NCI-H2081 (cell line): ENCODE measurements at places on chromosomes 13 and 19.

DNA sequence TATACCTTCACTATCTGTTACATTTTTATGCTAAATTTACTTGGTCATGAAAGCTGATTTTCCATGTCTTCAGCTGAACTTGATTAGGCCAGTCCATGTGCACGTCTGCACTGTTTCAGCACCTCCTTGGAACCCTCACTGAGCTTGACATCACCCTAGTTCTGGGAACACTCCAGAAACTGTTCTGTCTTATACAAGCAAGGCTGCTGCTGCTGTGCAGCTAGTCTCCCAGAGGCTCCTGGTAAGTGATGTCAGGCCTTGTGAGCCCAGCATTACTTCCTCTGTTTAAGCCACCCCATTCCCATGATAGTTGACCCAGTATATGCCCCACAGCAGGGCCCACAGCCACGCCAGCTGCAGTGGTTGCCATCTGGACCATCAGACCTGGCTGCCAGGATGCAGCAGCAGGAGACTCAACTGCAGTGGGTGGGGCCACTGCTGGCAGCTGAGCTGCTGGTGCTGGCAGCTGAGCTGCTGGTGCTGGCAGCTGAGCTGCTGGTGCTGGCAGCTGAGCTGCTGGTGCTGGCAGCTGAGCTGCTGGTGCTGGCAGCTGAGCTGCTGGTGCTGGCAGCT lies 90.5 kb upstream of the AKAP11 start:
- peak; percentile 9 for DNase-seq

- no peak for DNase-seq
Measured at GRCh38 chr13:28316129-28316528, 177.8 kb downstream of the PAN3 start.

- no peak for DNase-seq
Measured at GRCh38 chr13:102017248-102017647, 384.6 kb downstream of the FGF14 start.

DNA sequence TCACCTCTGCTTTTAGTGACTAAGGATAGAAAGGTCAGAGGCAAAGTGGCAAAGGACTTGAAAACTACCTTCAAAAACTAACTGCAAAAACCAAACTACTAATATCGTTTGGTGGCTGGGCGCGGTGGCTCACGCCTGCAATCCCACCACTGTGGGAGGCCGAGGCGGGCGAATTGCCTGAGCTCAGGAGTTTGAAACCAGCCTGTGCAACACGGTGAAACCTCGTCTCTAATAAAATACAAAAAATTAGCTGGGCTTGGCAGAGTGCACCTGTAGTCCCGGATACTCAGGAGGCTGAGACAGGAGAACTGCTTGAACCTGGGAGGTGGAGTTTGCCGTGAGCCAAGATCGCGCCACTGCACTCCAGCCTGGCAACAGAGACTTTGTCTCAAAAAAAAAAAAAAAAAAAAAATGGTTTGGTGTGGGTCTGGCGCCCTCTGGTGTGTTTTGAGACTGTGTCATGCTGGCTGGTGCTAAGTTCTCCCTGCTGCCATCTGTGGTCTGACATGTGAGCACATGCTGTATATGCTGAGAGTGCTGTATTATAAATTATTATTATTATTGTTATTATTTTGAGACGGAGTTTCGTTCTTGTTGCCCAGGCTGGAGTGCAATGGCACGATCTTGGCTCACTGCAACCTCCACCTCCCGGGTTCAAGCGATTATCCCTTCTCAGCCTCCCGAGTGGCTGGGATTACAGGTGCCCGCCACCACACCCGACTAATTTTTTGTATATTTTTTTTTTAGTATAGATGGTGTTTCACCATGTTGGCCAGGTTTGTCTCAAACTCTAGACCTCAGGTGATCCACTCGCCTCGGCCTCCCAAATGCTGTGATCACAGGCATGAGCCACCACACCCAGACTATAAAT lies 36.0 kb upstream of the RNF17 start:
- DNase-seq, result peak; percentile 72

GRCh38 chr19:44882063-44882462 lies 9.0 kb upstream of the TOMM40 start:
- no peak for DNase-seq

DNA sequence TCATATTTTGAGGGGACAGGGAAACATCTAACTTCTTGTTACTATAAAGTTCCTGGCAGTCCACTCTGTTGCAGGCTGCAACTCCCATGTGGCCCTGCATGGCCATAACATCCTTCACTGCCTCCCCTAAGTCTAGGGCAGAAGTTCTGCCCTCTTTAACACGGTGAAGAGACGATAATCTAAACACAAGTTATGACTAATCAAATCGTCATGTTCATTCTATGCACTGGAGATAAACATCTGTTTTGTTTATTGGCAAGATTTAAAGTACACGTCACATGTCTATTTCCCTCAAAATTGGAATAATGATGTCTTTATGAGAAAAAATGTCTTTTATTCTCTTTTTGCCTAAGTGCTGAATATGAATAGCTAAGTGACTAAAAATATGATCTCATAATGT lies 1629.4 kb downstream of the PCDH9 start:
- no peak for DNase-seq

DNA sequence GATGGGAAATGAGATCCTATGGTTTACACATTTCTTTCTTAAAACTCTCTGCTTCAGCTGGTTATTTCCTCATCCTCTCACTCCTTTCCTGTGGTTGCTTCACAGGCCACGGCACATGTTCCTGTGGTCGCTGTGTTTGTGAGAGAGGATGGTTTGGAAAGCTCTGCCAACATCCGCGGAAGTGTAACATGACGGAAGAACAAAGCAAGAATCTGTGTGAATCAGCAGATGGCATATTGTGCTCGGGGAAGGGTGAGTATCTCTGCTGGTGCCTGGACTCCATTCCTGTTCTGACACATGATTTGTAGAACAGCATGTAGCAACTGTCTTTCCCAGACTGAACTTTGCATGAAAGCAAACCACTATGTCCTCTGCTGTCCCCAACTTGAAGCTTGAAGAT lies 254.2 kb downstream of the ITGBL1 start:
- DNase-seq, result no peak

DNA sequence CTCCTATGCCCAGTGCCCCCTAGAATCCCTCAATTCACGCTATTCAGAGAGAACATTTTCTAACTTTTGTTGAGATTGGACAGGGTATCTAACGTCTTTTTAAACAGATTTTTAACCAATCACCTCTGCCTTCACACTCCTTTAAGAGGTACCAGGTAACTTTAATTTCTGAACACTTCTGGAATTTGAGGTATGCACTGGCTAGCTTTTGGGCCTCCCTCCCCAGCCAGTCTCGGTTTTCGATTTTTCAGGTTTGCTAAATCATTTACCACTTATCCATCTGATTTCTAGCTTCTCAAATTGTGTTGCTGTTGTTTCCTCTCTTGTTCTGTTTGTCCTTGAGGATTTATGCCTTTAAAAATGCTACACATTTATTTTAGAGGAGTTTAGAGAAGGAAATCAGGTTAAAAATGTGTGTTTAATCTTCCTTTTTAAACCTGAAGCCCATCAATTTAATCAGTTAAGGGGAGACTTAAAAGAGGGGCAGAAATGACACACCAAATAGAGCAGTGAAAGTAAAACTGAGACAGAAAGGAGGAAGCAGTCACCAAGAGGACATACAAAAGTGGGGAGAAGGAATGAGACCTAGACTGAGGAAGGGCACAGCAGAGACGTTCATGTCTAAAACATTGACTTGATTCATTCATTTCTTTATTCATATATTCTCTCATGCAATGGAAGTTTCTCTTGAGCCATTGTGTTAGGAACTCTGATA lies 139.6 kb upstream of the HTR2A start:
- no peak for DNase-seq

- DNase-seq, result no peak
Measured at GRCh38 chr19:28026636-28027035, 1186.3 kb downstream of the UQCRFS1 start.

DNA sequence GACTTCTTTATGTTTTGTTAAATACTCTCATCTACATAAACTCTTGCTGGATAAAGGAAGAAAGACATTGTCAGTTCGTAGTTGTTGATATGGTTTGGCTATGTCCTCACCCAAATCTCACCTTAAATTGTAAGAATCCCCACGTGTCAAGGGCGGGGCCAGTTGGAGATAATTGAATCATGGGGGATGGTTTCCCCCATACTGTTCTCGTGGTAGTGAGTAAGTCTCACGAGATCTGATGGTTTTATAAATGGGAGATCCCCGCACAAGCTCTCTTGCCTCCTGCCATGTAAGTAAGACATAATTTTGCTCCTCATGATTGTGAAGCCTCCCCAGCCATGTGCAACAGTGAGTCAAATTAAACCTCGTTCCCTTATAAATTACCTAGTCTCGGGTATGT lies 3.6 kb downstream of the ADGRE1 start:
- no peak for DNase-seq

- DNase-seq, result no peak
Measured at GRCh38 chr19:34254698-34255432, 511 bp downstream of the GARRE1 start.

GRCh38 chr13:113089693-113090414 lies 15.7 kb upstream of the F7 start:
- DNase-seq, result no peak

DNA sequence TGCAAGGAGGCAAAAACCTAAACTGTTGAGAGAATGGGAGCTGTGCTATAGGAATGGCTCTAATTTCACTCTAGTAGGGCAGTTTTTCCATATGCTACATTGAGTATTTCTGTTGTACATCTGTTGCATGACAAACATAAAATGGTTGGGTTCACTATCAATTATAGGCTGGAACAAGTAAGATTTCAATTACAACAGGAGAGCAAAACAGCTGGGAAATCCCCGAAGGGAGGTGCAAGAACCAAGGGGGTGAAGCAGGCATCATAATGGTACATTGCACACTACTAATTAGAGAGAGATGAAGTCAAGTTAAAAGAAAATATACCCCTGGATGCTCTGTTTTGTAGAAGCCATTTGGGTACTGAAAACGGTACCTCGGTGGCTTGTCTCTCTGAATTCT lies 389.5 kb downstream of the PCDH9 start:
- no peak for DNase-seq

DNA sequence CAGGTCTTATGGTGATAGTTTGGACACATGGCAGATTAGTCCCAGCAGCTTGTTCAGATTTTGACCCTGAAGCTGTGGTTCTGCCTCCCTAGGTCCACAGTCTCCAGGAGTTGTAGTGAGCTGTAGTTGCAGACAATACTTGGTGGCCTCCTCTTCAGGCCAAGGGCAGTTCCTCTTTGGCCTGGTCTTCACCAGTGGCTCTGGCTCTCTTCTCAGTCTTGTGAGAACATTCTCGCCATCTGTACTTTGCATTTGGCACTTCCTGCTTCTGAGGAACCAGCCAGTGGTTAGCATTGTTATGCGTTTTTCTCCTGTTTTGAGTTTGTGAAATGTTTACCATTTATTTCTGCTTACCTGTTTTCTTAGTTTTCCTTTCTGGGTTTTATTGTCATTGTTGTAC lies 40.7 kb downstream of the PCCA start:
- no peak for DNase-seq

- DNase-seq, result no peak
Measured at GRCh38 chr13:37026771-37027170, 26.2 kb downstream of the EXOSC8 start.

DNA sequence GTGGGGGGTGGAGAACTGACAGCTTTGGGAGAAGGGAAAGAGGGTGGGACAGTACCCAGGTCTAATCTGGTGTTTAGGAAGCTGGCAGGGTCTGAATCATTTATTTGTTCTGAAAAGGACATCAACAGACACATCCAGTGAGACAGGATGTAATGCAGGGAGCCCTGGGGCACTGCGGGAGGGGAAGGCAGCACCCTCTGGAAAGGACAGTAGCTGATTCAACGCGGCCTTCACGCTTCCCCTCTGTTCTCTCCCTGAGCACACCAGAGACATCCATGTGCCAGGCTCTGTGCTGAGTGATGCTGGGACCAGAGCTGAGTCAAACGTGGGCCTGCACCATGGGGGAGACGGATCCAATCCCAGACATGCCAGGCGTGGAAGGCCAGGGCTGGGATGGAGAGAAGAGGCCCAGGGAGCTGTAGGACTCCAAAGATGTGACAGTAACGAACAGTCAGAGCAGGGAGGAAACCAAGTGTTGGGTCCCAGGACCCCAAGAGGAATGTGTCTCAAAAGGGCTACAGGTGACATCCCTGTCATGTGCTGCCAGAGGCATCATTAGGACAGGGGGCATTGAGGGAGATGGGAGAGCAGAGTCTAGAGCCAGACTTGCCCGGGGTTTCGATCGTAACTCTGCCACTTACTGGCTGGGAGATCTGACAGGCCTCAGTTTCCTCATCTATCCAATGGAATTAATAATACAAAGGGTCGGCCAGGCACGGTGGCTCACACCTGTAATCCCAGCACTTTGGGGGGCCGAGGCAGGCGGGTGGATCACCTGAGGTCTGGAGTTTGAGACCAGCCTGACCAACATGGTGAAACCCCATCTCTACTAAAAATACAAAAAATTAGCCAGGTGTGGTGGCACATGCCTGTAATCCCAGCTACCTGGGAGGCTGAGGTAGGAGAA lies 1.7 kb downstream of the ETFB start:
- no peak for DNase-seq

DNA sequence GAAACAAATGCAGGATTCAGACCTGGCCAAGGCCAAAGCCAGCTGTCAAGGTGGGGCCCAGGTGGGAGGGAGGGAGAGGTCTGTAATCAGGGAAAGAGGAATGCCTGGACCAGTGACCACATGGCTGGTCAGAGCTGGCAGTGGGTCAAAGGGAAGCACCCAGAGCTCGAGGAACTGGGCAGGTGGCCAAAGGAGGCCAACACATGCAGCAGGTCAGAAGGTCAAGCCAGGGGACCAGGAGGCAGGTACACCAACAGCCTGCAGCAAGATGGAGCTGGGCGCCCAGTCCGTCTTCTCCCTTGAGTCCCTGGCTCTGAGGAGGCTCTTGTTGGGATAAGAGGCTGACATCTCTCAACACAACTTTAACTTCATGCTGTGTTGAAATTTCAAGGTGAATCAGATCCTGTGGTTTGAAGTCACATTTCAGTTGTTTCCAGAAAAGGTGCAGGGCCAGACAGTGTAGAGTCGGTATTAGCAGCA lies 17.1 kb downstream of the GPATCH1 start:
- no peak for DNase-seq

DNA sequence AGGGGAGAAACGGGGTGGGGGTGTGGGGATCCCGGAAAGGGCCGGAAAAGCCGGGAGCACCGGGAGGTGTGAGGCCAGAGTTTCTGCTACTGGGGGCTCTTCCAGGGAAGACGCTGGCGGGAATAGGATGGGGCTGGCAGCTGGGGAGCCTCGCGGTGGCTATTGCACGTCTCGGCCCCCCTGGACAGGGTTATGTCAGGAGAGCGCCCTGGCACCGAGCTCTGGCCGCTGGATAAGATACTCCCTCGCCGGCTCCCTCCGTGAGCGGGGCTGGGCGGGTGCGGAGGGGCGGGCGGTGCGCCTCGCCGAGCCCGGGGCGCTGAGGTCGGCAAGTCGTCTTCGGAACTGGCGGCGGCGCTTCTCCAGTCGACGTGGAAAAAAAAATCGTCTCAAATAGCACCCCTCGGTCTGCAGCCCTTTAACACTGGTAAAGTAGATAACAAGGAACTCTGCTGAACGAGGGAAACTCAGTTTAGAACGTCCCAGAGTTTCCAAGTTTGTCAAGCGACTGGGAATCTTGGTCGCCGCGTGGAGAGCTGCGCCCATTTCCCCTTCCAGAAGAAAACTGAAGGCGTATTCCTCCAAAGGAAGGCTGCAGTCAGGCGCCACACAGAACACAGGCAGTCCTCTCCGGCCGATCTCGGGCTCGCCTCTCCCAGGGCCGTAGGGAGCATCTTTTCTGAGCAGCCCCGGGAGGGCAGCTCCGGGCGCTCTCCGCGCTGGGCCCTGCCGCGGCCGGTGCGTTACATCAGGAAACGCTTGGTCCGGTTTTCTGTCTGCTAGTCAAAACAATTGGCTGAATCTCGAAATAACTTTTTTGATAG lies 115.1 kb downstream of the KCNRG start:
- no peak for DNase-seq

- DNase-seq, result no peak
Measured at GRCh38 chr13:52600666-52601065, 41.6 kb upstream of the HNRNPA1L2 start.
